ENCODE measurements at places on chromosomes 7 and 10.

GRCh38 chr10:98309366-98310355, 41.7 kb upstream of the LOXL4 start:
- DNase-seq: peak; percentile 81

- no peak for DNase-seq
These were observed 91.9 kb downstream of the WDFY4 start for GRCh38 chr10:48776528-48776927.

DNA sequence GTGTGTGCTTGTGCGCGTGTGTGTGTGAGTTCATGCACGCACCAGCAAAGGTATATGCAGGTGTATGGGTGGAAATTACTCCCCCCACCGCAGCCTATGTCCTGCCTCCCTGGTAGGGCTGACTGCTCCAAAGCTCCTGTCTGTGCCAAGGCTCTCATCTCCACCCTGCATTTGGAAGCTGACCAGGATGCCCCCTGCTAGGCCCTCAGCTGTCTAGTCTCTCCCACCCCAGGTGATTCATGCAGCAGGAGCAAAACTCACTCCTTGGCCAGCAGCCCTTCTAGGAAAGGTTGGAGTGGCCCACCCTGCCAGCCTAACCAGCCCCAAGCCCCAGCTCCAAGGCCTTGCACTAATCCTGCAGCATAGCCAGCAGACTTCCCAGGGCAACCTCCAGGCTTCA, 148.4 kb downstream of the GRID1 start:
- no peak for DNase-seq

DNA sequence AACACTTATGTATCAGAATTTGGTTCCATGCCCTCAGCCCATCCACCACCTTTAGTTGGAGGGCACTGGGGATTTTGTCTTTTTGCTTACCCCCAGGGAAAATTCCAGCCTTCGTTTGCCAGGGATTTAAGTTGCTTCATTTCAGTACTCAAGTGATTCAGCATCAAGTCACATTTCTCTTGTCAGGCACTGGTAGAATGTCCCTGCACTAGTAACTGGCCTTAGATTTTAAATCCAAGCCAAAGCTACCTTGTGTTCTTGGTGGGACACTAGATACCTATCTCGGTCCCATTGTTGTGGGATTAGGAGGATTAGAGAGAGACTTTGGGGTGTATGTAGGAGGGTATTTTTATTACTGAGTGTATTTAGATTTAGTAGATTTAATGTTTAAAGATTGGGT, 613.1 kb downstream of the SUGCT start:
- no peak for DNase-seq

DNA sequence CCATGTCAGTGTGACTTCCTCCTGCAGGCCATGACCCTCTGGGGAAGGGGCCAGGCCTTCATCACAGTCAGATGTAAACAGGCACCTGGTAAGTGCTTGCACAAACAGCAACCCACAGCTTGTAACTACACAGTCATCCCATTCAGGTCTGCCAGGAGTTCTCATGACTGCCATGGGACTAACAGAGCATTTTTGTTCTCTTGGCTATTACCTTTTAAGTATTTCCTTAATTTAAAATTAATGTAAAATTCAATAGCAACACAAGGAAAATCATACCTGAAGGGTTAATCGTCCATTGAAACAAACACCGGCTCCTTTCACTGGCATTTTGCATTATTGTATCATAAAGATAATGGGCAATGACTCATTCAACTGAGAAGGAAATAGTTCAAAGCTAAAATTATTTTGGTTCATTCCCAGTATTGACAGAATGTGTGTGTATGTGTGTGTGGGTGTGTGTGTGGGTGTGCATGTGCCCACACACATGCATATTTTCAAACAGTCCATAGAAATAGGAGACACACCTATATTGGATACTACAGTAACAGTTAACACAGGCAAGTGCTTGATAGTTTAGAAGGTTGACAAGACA, 307.9 kb downstream of the WDR11 start:
- no peak for DNase-seq

DNA sequence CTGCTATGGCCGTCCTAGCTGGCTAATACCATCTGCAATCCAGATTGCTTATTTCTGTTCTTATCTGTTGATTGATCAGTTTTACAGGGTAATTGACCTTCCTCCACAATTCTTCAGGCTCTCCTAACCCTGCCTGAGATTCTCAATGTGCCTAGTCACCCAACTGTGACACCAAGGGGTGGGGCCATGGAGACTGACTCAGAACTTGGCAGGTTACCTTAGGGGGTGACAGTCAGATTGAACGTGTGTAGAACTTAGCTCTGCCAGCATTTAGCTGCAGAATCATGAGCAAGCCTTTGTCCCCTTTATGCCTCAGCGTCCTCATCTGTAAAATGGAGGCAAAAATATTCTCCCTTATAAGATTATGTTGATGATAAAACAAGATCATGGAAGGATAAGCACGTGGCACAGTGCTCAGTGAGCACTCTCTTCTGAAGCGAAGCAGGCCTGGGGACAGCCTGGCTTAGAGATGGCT, 19.1 kb upstream of the LEP start:
- DNase-seq: no peak

DNA sequence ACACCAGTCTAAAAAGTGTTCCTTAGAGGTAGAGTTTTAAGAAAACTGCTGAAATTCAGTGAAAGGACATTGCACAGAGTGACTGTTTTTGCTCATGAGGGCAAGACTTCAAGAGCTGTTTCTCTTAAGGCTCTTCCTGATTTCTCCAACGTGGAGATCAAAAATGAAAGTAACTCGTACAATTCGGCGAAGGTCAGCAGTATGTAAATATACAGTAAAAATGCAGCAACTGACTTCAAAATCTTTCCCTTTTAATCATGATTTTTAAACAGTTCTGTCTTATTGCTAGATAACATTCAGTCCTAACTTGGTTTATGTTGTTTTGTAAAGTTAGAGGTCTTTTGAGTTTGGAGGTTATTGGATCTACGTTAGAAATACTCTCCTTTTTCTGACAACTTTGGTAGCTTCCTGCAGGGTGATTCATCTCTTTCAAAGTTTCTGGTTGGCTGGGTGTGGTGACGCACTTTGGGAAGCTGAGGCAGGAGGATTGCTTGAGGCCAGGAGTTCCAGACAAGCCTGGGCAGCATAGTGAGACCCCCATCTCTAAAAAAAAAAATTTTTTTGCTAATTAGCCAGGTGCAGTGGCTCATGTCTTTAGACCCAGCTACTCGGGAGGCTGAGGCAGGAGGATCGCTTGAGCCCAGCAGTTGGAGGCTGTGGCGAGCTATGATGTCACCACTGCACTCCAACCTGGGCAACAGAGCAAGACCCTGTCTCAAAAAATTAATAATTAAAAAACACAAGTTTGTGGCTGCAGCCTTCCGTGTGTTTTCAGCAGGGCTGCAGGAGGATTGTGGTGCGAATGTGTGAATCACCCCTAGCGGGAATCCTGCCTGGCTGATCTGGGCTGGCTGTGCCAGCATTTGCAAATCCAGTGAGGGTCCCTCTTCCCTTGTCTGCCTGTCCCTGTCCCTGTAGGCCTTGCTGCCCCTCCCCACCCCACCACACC, 29.2 kb upstream of the AP5Z1 start:
- no peak for DNase-seq

GRCh38 chr7:103773726-103774125, 215.7 kb downstream of the RELN start:
- no peak for DNase-seq

GRCh38 chr7:36734731-36735130, 10.4 kb upstream of the AOAH start:
- no peak for DNase-seq

DNA sequence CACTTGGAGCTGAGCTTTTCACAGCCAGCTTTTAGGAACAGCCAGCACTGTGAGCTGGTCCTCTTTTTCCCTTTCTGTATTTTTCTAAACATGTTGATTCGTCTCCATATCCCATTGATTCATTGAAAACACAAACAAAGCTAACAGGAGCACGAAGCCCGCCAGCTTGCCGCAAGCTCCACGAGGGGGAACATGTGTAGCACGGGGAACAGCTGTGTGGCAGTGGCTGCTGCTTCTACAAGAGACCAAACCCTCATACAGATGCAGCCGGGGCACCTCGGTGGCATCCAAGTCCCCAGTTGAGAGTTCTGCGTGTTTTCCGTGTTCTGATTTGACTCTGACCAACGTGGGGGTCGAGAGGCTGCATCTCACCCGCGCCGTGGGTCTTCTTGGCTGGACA, 80.8 kb upstream of the SH2B2 start:
- no peak for DNase-seq

DNA sequence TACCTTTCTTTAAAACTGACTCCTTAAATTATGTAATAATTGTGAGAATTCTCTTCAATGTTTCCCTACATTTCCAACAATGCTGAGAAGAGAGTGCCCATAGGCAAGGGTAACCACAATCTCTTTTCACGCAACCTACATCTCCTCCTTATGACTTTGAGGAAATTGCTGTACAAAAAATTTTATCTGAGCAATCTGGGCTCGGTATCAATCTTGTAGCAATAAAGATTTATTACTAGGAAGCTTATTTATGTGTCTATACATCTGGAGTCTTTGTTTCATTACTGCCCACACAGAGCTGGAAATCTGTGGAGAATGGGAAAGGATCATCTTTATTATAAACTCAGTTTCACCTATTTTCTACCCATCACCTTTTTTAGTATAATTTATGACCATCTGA, 913.8 kb upstream of the SORCS1 start:
- no peak for DNase-seq

DNA sequence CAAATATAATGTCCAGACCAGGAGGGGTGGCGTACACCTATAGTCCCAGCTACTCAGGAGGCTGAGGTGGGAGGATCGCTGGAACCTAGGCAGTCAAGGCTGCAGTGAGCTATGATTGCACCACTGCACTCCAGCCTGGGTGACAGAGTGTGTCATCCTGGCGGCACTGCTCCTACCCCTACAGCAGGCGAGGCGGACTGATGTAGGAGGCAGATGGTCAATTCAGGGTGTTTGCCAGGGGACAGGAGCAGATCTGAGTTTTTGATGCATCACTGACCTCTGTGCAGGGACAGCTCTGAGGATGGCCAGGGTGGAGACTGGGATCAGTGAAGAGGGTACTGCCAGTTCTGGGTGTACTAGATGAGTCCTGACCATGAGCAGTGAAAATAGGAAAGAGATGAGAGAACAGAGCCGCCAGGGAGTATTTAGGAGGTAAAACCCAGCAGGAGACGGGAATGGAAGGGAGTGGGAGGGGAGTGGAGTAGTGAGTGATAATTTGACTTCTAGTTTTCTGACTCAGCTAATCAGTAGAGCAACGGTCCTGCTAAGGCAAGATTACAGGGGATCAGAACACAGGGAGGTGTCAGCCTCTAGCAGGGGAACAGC, 75.3 kb downstream of the HIP1 start:
- DNase-seq: no peak

- no peak for DNase-seq
These were observed 33.2 kb downstream of the SPAM1 start for GRCh38 chr7:123958186-123958703.

DNA sequence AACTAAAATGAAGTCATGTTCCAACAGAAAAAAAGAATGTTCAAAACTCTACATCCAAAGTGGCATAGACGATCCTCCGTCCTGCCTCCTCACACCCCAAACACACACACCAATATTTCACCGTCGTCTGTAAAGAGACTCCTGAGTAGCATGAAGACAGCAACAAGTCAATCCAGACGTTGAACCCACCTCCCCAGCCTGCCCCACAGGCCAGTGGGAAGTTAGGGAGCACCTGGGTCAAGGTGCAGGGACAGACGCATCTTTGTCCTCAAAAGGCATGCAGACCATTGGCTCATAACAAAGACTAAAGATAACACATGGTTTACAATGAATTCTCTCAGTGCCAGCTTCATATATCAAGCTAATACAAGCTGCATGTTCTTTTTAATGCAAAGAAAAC, 396.5 kb downstream of the TCERG1L start:
- no peak for DNase-seq

DNA sequence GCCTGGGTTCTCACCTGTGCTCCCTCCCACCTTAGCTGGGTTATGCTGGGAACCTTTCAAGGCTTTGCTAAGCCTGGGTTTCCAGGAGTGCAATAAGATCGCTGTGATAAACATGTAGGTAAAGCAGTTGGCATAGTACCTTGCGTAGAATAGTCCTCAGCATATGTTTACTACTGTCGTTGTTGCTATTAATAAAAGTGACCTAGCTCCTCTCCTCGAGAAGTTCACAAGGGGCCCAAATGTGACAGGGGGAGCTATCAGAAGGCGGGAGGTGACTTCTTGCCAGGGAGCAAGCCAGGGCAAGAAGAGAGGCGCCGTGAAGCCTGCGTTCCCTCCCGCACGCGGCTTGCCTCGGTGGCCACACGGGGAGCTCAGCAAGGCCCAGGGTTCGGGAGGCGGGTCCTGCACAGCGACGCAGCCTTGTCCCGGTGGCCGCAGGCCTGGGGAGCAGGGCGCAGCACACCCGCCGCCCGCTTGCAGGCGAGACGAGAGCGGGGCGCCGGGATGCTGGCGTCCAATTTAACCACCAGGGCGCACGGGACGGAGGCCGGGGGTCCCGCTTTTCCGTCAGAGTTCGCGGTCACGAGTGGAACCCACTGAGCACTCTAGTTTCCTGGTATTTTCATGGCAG, 106.2 kb downstream of the SNX10 start:
- peak; percentile 13 for DNase-seq

GRCh38 chr10:5719546-5719945, 34.9 kb downstream of the TASOR2 start:
- DNase-seq: no peak

- no peak for DNase-seq
These were observed 622.2 kb upstream of the VSTM2A start for GRCh38 chr7:53920011-53920410.

- no peak for DNase-seq
These were observed 9.4 kb upstream of the CLDN3 start for GRCh38 chr7:73779517-73779916.

- no peak for DNase-seq
These were observed 461.6 kb upstream of the DPP6 start for GRCh38 chr7:153590571-153590970.

DNA sequence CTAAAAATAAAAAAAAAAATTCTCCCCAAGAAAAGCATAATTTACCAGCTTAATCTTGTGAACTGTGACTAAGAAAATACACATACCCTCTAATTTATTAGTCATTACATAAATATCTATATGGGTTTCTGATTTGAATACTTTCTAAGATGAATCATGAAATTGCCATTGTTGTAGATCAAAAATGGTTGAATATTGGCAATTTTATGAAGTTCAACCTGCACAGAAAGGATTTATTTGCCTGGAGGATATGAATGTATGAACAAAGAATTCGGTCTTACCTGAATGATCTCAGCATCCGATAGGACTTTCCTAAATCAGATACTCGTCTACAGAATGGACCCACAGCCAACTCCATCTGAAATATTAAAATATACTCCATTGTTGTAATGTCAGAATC, 61.5 kb downstream of the HBP1 start:
- no peak for DNase-seq

GRCh38 chr7:8386926-8387550, 46.4 kb upstream of the NXPH1 start:
- no peak for DNase-seq
